ENCODE measurements at places on chromosomes 7 and 10. TPM values are rescaled to one million over a fixed set of nuclear protein-coding genes. Genes with fewer than 3 reads are reported as not detected.

- no peaks in the 10 kb centered on the region for H3K4me1 ChIP-seq
- no peak overlapping the region for H3K4me3 ChIP-seq
- H3K36me3 ChIP-seq, result no peaks in the 10 kb centered on the region
- H3K27ac ChIP-seq, result no peak overlapping the region
These were observed 85.7 kb downstream of the LRGUK start for GRCh38 chr7:134212576-134213546.

DNA sequence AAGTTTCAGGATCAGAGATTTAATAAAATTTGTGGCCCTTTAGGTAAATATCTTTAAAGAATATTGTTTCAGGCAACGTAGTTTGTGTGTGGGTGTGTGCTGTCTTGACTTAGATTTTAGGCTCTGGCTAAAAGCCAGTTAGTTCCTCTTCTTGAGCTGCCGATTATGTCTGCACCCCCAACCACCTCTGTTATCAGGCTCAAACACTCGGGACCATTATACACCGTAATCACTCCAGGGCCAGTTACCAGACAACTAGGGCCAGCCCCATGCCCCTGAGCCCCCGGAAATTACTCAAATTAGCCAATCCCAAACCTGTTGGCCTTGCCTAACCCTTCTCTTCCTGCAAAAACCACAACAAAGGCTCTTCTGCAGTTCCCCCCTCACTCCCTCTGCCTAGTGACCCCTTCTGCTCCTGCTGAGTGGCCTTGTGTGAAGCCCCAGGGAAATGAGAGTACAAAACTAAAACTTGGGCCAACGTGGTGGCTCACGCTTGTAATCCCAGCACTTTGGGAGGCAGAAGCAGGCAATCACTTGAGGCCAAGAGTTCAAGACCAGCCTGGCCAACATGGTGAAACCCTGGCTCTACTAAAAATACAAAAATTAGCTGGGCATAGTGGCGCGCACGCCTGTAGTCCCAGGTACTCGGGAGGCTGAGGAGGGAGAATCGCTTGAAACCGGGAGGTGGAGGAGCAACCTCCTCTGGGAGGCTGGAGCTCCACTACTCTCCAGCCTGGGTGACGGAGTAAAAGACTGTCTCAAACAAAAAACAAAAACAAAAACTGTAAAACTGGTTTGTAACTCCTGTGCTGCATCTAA lies 9.2 kb upstream of the HNRNPF start:
- H3K4me1 ChIP-seq, result peaks cover 48% of the 10 kb centered on the region
- H3K4me3 ChIP-seq, result peak overlapping the region; percentile 58
- H3K36me3 ChIP-seq, result peaks cover 3% of the 10 kb centered on the region
- peak; percentile 62 for DNase-seq

GRCh38 chr7:88628363-88629085 lies 131.0 kb upstream of the ZNF804B start:
- no peaks in the 10 kb centered on the region for H3K27me3 ChIP-seq
- no peaks in the 10 kb centered on the region for H3K4me1 ChIP-seq
- no peak overlapping the region for H3K27ac ChIP-seq
- H3K36me3 ChIP-seq, result no peaks in the 10 kb centered on the region
- no peak for DNase-seq
- no peak overlapping the region for H3K4me3 ChIP-seq

- H3K4me3 ChIP-seq, result no peak overlapping the region
- no peak for DNase-seq
- no peaks in the 10 kb centered on the region for H3K4me1 ChIP-seq
- peaks cover 13% of the 10 kb centered on the region for H3K27me3 ChIP-seq
- no peak overlapping the region for H3K27ac ChIP-seq
These were observed 298.6 kb downstream of the REEP3 start for GRCh38 chr10:63819753-63820329.

DNA sequence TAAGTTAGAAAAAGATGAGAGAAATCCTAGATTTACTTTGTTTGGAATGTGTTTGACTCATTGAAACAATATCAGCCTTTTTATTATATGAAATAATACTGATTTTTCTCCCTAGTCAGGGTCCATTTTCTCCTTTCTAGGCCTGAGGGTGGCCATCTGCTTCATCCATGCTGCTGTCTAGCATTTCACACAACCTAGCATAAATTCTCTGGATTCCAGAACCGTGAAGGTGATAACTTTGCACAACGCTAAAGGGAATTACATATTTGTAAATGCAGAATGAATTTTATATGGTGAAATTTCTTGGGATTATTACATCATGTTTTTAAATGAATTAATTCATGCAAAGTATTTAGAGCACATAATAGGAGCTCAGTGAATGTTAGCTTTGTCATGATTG lies 505.1 kb downstream of the INHBA start:
- H3K27ac ChIP-seq, result no peak overlapping the region
- H3K4me1 ChIP-seq, result no peaks in the 10 kb centered on the region
- DNase-seq, result no peak
- no peaks in the 10 kb centered on the region for H3K36me3 ChIP-seq

- H3K27ac ChIP-seq, result no peak overlapping the region
- H3K27me3 ChIP-seq, result peaks cover 42% of the 10 kb centered on the region
- DNase-seq, result no peak
- H3K4me1 ChIP-seq, result no peaks in the 10 kb centered on the region
These were observed 1.8 kb upstream of the FOXI2 start for GRCh38 chr10:127735156-127735555.

- H3K36me3 ChIP-seq, result no peaks in the 10 kb centered on the region
- H3K27me3 ChIP-seq, result no peaks in the 10 kb centered on the region
- H3K4me1 ChIP-seq, result no peaks in the 10 kb centered on the region
These were observed 32.3 kb upstream of the IMMP2L start for GRCh38 chr7:111594602-111595001.

DNA sequence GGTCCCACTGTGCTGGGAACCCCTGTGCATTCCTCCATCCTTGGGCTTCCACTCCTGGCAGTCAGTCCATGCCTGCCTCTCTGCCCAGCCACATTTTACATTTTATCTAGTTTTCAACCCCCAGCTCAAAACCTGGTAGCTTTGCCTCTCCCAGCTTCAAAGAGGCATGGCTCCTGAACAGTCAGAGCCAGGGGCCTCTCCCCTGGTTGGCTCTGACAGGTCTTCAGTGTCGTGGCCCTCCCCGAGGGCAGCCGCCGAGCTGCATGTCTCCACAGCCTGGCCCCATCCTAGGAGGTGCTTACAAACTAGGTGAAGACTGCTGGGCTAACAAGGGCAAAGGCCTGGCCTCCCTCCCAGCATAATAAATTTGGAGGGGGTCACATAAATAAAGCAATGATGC lies 14.8 kb downstream of the COBL start:
- H3K4me1 ChIP-seq, result no peaks in the 10 kb centered on the region
- no peak for DNase-seq
- no peak overlapping the region for H3K4me3 ChIP-seq
- no peaks in the 10 kb centered on the region for H3K27me3 ChIP-seq
- H3K36me3 ChIP-seq, result no peaks in the 10 kb centered on the region

GRCh38 chr7:2403718-2404648 lies 572 bp downstream of the CHST12 start:
- peaks cover 60% of the 10 kb centered on the region for H3K4me1 ChIP-seq
- peak overlapping the region; percentile 99 for H3K27ac ChIP-seq
- H3K27me3 ChIP-seq, result no peaks in the 10 kb centered on the region

- peaks cover 27% of the 10 kb centered on the region for H3K27me3 ChIP-seq
- no peak overlapping the region for H3K4me3 ChIP-seq
- DNase-seq, result no peak
- no peak overlapping the region for H3K27ac ChIP-seq
- H3K4me1 ChIP-seq, result peaks cover 3% of the 10 kb centered on the region
These were observed 81.2 kb downstream of the SLC16A9 start for GRCh38 chr10:59628456-59628855.

GRCh38 chr7:136857573-136857972 lies 10.9 kb upstream of the CHRM2 start:
- H3K27me3 ChIP-seq, result no peaks in the 10 kb centered on the region
- no peak overlapping the region for H3K4me3 ChIP-seq
- H3K27ac ChIP-seq, result no peak overlapping the region
- DNase-seq, result no peak

GRCh38 chr10:58573144-58573543 lies 60.5 kb downstream of the BICC1 start:
- H3K4me1 ChIP-seq, result no peaks in the 10 kb centered on the region
- no peaks in the 10 kb centered on the region for H3K27me3 ChIP-seq
- H3K4me3 ChIP-seq, result no peak overlapping the region
- H3K36me3 ChIP-seq, result no peaks in the 10 kb centered on the region

DNA sequence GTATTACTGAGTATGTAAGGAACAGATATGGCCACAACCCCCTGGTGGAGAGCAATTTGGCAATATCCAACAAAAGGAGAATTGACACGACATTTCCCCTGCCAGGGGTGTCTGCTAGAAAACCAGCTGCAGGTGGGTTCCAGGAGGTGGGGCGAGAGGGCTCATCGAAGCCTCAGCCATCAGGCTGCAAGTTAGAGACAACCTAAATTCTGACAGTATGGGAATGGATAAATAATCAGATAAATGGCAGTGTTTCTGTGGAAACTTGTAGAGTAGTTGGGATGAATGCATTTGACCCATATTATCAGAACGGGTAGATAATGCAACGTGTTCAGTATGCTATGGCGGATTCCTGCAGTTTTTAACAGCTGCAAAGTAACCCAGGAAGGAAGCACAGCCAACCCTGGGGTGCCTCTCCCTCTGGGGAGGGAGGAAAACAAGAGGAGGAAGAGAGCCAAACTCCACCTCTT lies 3.5 kb downstream of the TMEM273 start:
- H3K27ac ChIP-seq, result peak overlapping the region; percentile 92
- no peak for DNase-seq
- peaks cover 90% of the 10 kb centered on the region for H3K4me1 ChIP-seq
- H3K36me3 ChIP-seq, result peaks cover 56% of the 10 kb centered on the region

DNA sequence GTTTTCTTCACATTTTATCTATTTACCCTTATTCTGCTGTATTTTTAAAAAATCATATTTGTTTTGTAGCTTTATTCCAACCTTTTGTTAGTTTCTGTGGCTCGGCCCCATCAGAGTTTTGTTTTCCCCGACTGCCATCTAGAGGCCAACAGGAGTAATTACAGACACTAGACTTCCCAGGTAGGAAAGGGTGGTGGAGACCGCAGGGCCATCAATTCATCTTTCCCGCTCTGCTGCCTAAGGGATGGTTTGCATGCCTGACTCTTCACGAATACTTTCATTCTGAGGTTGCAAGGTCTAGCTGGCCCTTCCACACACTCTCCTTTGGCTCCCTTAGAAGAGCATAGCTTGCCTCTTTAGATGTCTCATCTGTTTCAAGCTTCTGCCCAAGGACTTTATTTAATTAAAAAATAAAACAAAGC lies 38.3 kb downstream of the LYZL2 start:
- peaks cover 13% of the 10 kb centered on the region for H3K27me3 ChIP-seq
- peaks cover 4% of the 10 kb centered on the region for H3K4me1 ChIP-seq
- no peak overlapping the region for H3K4me3 ChIP-seq
- DNase-seq, result peak; percentile 39

DNA sequence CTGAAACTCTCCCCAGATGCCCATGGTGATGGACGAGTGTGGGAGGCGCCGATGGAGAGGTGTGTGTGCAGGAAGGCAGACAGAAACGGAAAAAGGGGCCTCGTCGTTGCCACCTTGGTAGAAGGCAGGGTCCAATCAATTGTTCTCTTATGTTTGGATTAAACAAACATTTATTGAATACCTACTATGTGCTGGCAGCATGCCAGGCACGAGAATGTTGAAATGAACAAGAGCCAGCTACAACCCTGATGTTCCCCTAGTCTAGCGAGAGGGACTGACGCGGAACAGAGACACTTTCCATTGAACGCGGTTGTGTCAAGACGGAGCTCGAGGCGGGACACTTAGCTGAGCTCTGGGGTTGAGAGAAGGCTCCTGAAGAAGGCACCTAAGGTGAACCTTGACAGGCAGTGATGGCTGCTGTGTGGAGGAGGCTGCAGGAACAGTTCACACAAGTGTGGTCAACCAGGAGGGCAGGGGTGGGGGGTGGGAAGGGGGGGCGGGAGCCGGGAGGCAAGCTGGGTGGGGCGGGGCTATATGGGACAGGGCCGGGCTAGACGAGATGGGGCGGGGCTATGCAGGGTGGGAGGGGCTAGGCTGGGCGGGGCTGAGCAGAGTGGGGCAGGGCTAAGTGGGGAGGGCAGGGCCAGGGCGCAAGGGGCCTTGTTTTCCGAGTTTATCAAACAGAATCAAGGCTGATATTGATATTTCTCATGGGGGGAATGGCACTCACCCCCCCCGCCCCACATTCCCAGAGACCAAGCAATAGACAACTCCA lies 181.0 kb downstream of the GATA3 start:
- no peak for DNase-seq
- H3K4me1 ChIP-seq, result peaks cover 51% of the 10 kb centered on the region

DNA sequence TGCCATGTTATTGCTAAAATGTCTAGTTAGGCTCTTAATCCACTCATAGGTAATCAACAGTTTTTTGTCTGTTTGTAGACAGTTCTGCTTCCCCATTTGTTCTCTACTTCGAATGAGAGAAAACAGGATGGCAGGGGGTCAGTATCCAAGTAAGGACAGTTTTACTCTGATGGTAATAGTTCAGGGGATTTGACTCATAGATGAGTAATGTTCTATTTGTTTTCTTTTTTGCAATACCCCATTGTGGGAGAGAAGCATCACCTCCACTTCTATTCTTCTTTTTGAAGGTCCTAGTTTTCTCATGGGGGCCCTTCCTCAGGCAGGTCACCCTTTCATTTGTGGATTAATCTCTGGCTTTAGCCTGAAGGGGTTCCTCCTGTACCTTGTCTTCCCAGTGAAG lies 13.9 kb downstream of the PCLO start:
- no peaks in the 10 kb centered on the region for H3K27me3 ChIP-seq
- H3K4me3 ChIP-seq, result no peak overlapping the region
- no peaks in the 10 kb centered on the region for H3K4me1 ChIP-seq
- DNase-seq, result no peak

- H3K4me1 ChIP-seq, result no peaks in the 10 kb centered on the region
- no peak overlapping the region for H3K4me3 ChIP-seq
- H3K27ac ChIP-seq, result no peak overlapping the region
- DNase-seq, result no peak
- no peaks in the 10 kb centered on the region for H3K36me3 ChIP-seq
- H3K27me3 ChIP-seq, result no peaks in the 10 kb centered on the region
These were observed 7.4 kb upstream of the TTYH3 start for GRCh38 chr7:2624293-2624886.

DNA sequence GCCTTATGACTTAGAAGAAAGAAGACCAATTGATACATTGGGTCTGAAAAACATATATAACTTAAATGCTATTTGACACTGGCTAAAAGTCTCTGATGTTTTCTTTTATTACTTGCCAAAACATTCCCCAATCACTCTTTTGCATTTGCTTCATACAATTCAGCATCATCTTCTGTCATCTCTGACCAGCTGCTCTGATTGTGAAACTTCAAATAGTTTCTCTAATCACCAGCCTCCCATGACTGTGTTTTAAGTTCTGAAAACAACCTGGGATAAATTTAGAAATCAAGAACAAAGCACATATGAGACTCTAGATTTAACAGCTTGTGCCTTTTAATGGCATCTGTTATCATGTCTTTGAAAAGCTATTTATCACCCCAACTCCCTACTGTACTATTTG lies 208.4 kb upstream of the KCND2 start:
- no peak overlapping the region for H3K4me3 ChIP-seq
- no peak overlapping the region for H3K27ac ChIP-seq
- no peaks in the 10 kb centered on the region for H3K36me3 ChIP-seq
- H3K27me3 ChIP-seq, result no peaks in the 10 kb centered on the region

Gene ICA1
- total RNA-seq, result 2.2 TPM

Gene NUDT13
- 1.6 TPM for total RNA-seq

Gene SPDYE18
- total RNA-seq, result 1.0 TPM

Gene AUTS2
- 17.7 TPM for total RNA-seq

Gene CEP41
- total RNA-seq, result 15.7 TPM

Gene HECW1
- total RNA-seq, result not detected

Gene SYCE1
- total RNA-seq, result 0.13 TPM

Gene OPALIN
- not detected for total RNA-seq

Gene PAX4
- not detected for total RNA-seq

Gene GPR15LG
- not detected for total RNA-seq

Data from activated CD4-positive, alpha-beta memory T cell treated with anti-CD3 and anti-CD28 coated beads, Interleukin-2, amount 10 ng/mL, durations not matched to agents 7 days and 5 days (primary cell).